Glomerular endothelial cell (primary cell): ENCODE measurements at places on chromosomes 1 and 21.

- DNase-seq: no peak
Observed at GRCh38 chr1:101379950-101380349, 143.1 kb downstream of the S1PR1 start.

- DNase-seq: no peak
Observed at GRCh38 chr1:230351514-230351913, 74.6 kb downstream of the PGBD5 start.

DNA sequence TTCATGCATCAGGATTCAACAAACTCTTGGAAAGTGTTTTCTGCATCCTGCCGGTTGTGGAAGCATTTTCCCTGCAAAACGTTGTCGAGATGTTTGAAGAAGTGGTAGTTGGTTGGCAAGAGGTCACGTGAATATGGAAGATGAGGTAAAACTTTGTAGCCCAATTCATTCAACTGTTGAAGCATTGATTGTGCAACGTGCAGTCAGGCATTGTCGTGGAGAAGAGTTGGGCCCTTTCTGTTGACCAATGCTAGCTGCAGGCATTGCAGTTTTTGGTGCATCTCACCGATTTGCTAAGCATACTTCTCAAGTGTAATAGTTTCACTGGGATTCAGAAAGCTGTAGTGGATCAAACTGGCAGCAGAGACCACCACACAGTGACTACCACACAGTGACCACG, 57.0 kb upstream of the PRDM2 start:
- no peak for DNase-seq

DNA sequence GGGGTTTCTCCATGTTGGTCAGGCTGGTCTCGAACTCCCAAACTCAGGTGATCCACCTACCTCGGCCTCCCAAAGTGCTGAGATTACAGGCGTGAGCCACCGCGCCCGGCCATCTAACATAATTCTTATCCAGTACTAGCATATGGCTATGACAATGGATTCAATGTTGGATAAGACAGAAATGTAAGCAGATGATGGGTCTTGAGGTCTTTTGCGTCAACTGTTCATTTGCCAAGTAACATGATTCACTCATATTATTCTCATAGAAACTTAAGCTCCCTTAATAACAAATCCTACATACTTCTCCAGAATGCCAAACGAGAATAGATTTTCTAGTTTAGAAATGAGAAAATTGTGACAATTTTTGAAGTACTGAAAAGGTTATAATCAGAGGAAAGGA, 170.3 kb downstream of the RGS7 start:
- no peak for DNase-seq

DNA sequence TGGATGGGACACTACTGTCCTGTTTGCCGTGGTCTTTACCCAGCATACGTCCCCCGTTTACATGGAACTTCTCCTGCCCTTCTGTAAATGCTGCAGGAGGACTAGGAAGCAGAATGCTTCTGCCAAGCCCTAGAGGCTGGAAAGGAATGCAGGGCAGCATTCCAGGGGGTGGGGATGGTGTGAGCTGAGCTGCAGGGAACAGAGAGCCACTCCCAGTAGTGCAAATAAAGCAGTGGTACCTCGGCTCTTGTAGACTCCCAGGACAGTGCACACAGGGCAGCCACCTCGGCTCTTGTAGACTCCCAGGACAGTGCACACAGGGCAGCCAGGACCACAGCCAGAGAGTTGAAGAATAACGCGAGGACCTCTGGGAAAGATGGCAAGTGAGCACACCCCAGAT, 35.4 kb downstream of the PTPRU start:
- DNase-seq: no peak
